ENCODE measurements at places on chromosomes 2 and 18.

DNA sequence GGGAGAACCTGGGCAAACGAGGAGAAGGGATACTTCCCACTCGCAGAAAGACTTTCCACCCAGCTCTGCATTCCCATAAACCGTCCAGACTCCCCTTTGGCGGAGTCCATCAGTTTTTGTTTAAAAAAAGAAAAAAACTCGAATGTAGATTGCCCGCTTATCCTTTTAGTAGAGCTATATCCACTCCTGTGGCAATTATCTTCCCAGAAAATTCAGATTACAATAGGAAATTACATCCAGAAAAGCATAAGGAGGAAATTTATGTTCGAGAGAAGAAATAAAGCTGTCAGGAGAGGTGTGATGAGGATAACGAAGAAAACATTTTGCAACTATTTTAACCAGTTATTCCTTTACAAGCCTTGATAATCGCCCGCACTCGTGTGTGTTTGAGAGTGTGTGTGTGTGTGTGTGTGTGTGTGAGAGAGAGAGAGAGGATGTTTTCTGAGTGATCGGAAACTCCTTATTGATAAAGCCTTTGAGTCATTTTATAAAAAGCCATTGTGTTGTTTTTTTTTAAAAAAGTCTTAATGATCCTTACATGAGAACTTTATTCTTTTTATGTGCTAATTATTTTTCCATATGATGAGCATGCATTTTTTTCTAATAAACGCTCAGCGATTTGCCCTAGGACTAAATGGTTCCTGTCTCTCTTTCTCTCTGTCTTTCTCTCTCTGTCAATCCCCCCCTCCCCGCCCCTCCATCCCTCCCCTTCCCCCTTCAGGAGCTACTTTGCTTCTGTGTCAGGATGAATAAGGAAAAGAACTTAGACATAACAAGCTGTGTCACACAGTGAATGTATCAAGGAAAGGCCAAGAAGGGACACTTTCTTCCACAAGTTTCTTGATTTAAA, 1.1 kb upstream of the PPP3R1 start:
- peak; percentile 23 for DNase-seq

GRCh38 chr2:171957061-171957460, 34.8 kb downstream of the HAT1 start:
- peak; percentile 4 for DNase-seq

- no peak for DNase-seq
Measured at GRCh38 chr2:226136739-226137138, 662.9 kb downstream of the IRS1 start.

DNA sequence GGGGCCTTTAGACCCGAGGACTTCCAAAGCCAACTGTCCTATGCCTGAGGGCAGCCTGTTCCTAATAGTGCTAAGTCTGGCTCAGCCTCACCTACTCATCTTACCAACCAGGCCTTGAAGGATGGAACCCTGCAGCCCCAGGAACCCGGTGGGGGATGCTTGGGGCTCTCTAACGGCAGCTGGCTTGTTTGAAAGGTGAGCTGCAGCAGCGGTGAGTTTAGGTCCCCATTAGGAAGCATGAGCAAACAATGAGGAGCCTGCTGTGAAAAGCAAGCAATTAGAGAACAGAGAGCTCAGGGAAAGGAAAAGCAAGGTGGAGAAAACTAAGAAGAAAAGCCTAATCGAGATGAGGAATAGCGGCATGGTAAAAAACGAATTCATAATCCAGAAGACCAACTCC, 39.9 kb downstream of the SP110 start:
- no peak for DNase-seq

GRCh38 chr2:110854355-110855081, 122.1 kb downstream of the ACOXL start:
- no peak for DNase-seq

- no peak for DNase-seq
Measured at GRCh38 chr2:86592547-86593230, 29.4 kb upstream of the CHMP3 start.

DNA sequence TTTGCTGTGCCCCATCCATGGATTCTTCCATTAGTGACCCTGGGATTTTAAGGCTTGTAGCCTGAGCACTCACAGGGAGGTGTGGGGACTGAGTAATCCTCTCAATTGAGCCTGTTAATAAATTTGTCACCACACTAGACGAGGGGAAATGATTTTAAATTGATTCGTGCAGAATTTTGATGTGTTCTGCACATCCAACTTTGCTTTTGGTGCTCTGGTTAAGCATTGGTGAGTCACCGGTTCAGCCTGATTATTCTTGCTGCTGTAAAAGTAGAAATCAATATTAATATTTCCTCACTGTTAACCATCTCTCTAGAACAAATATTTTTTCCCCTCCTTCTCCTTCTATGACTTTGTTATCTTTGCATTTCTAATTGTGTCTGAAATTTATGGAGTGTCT, 482.0 kb downstream of the TSN start:
- no peak for DNase-seq

DNA sequence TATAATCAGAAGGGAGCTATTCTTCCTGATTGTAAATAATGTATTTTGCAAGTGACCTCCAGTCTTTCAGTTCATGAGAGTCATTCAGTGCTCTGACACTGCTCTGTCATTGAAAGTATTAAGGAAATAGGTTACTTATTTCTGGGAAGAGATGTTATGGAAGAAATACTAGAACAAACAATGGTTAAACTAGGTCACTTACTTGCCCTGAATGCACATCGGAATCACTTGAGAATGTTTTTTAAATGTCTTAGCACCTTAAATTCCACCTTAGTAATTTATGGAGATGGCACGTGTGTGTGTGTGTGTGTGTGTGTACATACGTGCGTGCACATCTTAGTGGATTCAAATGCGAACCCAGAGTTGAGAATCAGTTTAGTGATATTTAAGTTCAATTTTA, 126.6 kb upstream of the KCNH7 start:
- DNase-seq = no peak

DNA sequence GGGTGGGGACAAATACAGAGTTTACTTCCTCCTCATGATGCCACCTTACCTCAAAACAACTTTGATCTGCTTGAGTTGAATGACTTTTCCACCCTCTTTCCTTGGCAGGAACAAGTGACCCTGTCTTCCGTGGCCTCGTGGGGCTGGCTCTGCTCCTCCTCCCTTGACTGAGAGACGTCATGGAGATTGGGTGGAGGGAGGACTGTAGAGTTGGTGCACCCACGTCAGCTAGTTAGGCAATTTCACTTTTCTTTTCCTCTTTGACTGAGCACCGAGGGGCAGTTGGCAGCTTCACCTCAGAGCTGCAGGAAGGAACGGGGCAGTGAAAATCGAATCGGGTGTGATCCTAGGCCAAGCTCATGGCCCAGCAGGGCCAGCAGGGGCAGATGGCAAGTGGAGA, at the start of gene SP140:
Gene SP140 (plus strand): TSS at position 251 of the 400 bp plus-strand sequence. CDS start 109 bp downstream, at position 360.
- DNase-seq = peak; percentile 87

- peak; percentile 5 for DNase-seq
Measured at GRCh38 chr2:20378891-20379519, 28.4 kb upstream of the PUM2 start.

DNA sequence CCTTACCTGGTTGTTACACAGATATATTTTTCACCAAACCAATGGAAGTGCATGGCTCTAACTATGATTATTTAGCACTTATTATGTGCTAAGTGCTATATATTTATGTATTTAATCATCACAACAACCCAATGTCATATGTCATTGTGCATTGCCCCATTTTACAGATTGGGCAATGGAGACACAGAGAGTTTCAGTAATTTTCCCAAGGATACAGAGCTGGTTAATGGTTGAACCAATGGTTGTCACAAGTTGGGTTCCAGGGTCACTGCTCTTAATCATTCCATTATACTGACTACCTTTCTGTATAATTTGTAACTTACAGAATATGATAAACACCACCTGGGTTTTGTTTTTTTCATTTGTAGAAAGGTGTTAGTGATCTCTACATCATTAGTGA, 29.2 kb downstream of the NOSTRIN start:
- DNase-seq = no peak

- DNase-seq = no peak
Measured at GRCh38 chr2:10935953-10936942, 24.5 kb downstream of the KCNF1 start.

GRCh38 chr18:37419315-37419714, 146.3 kb downstream of the CELF4 start:
- DNase-seq = no peak
